ENCODE measurements at places on chromosomes 4 and X.

GRCh38 chr4:118920247-118920646 lies 31.6 kb downstream of the SYNPO2 start:
- peak; percentile 66 for DNase-seq

- no peak for DNase-seq
Observed at GRCh38 chrX:50372966-50373365, 97.7 kb downstream of the DGKK start.

GRCh38 chr4:28391877-28392276 lies 1531.2 kb downstream of the STIM2 start:
- no peak for DNase-seq

GRCh38 chr4:187139141-187139540 lies 415.5 kb upstream of the FAT1 start:
- no peak for DNase-seq

GRCh38 chr4:152360045-152360410 lies 175.9 kb downstream of the FBXW7 start:
- DNase-seq: no peak

DNA sequence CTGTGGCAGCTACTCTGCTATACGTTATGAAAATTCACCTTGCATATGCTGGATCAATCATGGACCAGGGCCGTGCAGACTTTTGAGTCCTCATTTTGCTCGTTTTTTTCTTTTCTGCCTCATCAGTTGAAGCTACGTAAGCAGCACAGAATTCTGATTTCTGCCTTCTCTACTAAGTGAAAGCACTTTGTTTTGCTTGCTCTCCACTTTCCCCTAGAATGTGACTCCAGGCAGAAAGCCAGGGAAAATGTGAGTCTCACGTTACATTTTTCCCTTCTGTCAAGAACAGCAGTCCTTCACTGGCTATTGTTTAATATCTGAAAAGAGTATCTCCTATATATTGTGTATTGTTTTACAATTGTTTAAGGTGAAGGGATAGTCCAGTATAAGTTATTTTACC lies 1840.1 kb downstream of the PCDH7 start:
- no peak for DNase-seq

Data from Right ventricle myocardium inferior (tissue), 1 donor.